ENCODE measurements at places on chromosomes 7 and 10.

- no peak for DNase-seq
Measured at GRCh38 chr7:40570223-40570622, 435.4 kb downstream of the SUGCT start.

GRCh38 chr7:93987297-93987696 lies 16.9 kb downstream of the BET1 start:
- DNase-seq = no peak

- DNase-seq = no peak
Measured at GRCh38 chr7:11584406-11585031, 247.5 kb downstream of the THSD7A start.

GRCh38 chr7:40301486-40302068 lies 166.8 kb downstream of the SUGCT start:
- DNase-seq = no peak

DNA sequence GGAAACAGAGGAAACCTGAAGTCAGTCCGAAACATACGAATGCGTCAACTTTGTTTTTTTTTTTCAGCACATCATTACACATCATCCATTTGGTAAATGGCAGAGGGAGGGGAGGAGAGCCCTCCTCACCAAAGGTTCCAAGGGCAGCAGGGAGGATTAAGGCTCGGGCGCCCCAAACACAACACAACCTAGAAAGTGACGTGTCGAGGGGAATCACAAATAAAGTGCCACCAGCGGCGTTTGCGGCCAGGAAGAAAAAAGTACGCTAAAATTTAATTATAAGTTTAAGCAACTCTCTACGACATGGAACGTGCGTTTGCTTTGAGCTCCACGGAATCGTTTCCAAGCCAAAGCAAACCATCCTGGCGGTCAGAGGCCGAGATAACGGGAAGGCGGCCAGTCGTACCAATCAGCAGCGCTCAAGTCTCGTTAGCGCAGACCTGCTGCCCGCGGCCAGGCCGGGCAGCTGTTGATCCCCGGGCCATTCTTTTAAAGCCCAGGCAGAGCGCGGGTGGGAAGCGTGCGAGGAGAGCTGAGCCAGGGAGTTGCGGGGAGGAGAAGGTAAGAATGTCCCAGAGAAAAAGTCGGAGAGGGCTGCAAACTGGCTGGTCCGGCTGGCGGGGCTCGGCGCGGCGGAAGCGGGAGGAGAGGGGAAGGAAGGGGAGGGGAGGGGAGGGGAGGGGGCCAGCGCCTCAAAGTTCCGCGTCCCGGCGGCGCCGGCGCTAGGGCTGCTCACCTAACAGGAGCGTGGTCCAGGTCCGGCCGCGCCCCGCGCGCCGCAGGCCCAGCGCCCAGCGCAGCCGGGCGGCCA lies 719 bp downstream of the DPY19L1 start:
- peak; percentile 7 for DNase-seq

GRCh38 chr10:104664205-104664604 lies 23.1 kb downstream of the SORCS3 start:
- no peak for DNase-seq

- no peak for DNase-seq
Measured at GRCh38 chr7:149004405-149005370, 23.6 kb downstream of the PDIA4 start.

GRCh38 chr7:16739863-16740622 lies 13.5 kb upstream of the TSPAN13 start:
- DNase-seq = no peak

GRCh38 chr10:12417331-12417730 lies 68.0 kb downstream of the CAMK1D start:
- DNase-seq = no peak

GRCh38 chr7:30412782-30413504 lies 65.6 kb downstream of the NOD1 start:
- DNase-seq = no peak

- no peak for DNase-seq
Measured at GRCh38 chr10:9999627-10000026, 1018.0 kb upstream of the CELF2 start.

GRCh38 chr10:100510533-100511308 lies 8.9 kb downstream of the SEC31B start:
- no peak for DNase-seq

DNA sequence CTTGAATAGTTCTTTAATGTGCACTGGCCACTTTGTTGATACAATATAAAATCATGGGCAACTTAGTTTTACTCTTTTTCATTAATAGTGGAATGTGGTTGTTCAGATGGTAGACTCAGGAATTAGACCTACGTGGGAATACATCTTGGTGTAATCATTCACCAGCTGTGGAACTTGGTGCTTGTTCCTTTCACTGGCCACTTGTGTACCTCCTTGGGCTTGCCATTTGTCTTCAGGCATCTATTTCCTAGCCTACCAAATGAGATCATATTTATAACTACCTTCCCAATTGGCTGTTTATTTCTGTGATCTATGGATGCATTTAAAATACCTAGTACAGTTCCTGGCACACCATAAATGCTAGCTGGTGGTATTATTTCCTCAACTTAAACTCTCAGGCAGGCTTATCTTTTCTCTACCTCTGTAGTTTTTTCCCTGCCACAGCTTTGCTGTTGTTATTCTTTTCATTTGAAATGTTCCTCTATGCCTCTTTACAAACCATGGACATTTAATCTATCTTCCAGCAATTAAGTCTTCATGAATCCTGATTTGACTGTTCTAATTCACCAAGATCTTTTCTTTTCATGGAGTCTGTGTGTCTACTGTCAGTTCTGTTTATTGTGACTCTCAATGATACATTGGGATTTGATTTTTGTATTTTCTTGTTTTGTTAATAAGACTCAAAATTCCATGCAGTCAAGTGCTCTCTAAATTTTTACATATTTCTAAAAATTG lies 113.0 kb downstream of the ADAM22 start:
- DNase-seq = no peak

GRCh38 chr7:133575726-133576440 lies 323.0 kb downstream of the EXOC4 start:
- no peak for DNase-seq

- DNase-seq = no peak
Measured at GRCh38 chr7:42570944-42571343, 333.9 kb upstream of the GLI3 start.

- no peak for DNase-seq
Measured at GRCh38 chr10:3710764-3711163, 74.2 kb downstream of the KLF6 start.

DNA sequence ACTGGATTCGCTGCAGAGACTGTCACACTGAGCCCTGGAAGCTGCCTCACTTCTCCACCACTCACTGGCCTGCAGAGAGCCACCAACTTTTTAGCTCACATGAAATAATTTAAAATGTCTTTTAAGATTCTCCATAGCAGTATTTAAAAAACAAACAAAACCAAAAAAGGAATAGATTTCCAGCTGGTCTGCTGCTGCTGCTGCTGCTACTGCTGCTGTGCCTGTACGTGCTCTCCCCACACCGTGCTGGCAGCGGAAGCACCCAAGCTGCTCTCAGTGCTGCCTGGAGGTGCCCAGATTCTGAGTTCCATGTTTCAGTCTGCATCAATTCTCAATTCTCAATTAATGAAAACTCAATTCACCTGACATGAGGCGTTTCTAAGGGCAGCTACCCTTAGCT lies 146.0 kb downstream of the USP6NL start:
- no peak for DNase-seq

DNA sequence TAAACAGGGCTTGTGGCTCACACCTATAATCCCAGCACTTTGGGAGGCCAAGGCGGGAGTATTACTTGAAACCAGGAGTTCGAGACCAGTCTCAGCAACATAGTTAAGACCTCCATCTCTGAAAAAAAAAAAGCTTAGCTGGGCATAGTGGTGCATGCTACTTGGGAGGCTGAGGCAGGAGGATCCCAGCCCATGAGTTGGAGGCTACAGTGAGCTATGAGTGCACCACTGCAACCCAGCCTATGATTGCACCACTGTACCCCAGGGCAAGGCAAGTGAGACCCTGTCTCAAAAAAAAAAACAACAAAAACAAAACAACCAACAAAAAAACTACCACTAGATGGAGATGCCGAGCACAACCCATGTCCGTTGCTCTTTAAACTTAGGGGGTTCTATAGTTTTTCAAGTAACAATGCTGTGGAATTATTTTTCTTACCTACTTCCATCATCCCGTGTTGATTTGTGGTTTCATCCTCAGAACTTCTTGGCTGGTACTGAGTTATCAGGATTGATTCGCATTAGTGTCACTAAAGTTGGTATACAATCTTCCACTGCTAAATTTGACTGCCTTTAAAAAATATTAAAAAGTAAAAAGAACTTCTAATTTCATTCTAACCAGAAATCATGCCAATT lies 12.2 kb upstream of the REPIN1 start:
- no peak for DNase-seq

DNA sequence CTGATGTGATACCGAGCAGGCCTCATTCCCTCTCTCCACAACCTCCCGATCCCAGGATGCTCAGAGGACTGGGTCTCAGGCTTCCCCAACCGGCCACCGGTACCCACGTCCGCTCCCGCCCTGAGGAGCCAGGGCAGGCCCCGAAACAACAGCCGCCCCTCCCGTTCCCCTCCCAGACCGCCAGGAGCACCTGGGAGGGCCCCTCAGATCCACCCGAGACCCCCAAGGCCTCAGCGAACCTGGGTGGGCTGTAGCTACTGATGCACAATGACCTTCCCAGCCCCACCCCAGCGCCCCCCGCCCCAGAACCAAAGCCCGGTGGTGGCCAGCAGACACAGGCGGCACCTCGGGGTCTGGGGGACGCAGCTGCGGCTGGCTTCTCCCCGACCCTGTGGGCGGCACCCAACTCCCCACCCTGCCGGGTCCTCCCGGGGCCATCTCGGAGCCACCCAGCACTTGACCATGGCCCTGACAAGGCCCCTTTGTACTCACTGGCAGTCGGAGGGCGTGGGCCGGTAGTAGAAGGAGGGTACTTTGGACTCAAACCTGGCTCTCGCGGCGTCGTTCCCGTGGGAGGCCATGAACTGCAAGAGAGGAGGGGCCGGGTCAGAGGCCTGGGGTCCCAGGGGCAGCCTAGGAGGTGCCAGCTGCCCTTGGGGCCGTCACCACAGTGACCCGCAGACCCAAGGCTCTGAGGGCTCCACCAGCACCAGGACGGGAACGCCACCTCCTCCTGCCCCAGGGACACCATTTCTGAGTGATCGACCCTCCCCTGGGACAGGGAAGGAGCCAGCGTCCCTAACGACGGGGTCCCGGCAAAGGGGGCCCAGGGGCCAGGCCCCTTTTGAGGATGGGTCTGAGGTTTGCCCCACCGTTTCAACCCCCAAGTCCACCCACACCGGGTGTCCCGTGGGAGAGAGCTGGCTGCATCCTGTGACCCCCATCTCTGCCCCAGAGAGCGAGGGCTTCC lies 28.1 kb downstream of the ADAP1 start:
- no peak for DNase-seq

DNA sequence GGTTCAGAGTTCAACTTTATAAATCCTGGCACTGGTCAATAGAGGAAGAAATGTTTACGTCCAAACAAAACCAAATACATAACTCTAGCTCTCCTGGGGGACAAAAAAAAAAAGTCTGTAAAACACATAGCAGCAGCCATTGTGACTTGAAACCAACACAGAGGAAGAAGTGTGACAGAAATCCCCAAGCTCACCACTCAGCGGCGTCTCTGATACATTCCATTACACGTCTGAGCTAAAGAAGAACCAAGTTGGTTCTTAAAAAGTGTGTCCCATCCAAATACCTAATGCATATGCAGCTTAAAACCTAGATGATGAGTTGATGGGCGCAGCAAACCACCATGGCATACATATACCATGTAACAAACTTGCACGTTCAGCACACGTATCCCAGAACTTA lies 58.3 kb upstream of the NANOS1 start:
- no peak for DNase-seq

GRCh38 chr7:116159711-116160110 lies 50.6 kb upstream of the TES start:
- no peak for DNase-seq

DNA sequence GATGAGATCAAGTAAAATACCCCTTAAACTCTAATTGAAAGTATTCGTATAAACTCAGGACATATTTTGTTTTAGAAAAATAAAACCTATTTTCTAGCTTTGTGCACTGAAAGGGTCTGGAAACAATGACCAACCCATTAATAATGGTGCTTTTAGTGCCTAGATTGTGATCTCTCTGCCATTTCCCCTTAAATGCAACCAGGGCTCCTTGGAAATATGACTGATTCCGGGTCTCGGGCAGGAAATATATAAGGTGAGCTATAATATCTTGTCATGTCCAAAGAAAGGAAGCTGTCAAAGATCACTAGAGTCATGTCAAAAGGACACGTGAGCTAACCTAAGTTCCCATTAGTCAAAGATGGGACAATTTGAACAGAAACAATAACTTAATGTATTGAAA lies 12.4 kb upstream of the ADAM12 start:
- no peak for DNase-seq

GRCh38 chr7:141945356-141945755 lies 1.4 kb downstream of the CLEC5A start:
- DNase-seq = no peak

- no peak for DNase-seq
Measured at GRCh38 chr7:52184006-52184703, 851.3 kb upstream of the POM121L12 start.

DNA sequence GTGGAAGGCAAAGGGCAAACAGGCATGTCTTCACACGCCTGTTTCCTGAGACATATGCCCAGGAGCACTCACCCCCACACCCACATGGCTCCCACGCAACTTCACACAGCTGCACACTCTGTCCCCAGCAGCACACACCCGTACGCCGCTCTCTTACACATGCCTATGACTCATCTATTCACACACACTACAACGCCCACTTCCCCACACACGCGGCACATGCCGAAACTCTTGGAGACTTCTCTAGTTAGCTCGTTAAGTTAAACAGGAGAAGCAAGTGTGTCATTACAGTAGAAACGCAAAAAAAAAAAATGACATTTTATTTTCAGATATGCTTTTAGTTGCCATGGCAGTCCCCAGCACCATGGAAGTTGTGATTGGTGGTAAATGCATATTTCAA lies 6.7 kb downstream of the CALN1 start:
- no peak for DNase-seq

GRCh38 chr7:92645114-92646061 lies 55.2 kb upstream of the FAM133B start:
- no peak for DNase-seq

Data from stimulated activated CD8-positive, alpha-beta memory T cell treated with anti-CD3 and anti-CD28 coated beads, Interleukin-7, amount 100 ng/mL, for 24 hours (primary cell).